ENCODE measurements at places on chromosomes 5 and 9.

- DNase-seq = no peak
These were observed 53.7 kb downstream of the MARCHF3 start for GRCh38 chr5:126976520-126977172.

DNA sequence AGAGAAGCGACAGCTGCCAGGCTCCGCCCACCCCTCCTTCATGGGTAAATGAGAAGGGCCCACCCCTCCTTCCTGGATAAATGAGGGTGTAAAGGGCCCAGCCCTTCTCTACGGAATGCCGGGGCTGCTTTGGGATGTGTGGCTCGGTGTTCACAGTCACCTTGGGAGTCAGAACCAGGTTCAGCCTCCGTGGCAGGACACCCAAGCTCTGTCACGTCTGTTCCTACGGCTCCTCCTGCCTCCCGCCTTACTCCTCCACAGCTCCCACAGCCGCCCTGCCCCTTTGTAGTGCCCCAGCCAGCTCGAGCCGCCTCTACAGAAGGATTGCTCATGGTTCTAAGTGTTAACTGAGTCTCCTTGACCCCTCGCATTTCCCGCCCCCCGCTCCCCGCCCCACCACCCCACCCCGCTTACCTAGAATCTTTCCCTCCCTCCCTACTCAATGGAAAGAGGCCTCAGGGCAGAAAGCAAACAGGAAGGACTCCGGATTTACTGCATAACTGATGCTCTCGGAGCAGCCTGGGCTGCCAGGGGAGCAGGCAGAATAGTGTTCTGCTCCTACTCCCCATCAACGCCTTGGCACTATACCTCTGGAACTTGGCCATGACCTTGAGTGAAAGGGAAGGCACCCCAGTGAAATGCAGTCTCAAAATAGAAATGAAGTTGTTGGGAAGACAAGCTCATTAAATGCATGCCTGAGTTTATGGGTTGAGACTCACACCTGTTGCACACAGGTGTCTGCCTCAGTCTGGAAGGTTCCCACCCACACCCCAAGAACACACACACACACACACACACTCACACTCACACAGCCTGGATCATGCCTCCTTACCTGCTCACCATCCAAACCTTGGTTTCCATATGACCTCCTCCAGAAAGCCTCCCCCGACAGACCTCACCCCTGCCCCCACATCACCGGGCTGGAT, 59.6 kb downstream of the NEURL1B start:
- DNase-seq = no peak

DNA sequence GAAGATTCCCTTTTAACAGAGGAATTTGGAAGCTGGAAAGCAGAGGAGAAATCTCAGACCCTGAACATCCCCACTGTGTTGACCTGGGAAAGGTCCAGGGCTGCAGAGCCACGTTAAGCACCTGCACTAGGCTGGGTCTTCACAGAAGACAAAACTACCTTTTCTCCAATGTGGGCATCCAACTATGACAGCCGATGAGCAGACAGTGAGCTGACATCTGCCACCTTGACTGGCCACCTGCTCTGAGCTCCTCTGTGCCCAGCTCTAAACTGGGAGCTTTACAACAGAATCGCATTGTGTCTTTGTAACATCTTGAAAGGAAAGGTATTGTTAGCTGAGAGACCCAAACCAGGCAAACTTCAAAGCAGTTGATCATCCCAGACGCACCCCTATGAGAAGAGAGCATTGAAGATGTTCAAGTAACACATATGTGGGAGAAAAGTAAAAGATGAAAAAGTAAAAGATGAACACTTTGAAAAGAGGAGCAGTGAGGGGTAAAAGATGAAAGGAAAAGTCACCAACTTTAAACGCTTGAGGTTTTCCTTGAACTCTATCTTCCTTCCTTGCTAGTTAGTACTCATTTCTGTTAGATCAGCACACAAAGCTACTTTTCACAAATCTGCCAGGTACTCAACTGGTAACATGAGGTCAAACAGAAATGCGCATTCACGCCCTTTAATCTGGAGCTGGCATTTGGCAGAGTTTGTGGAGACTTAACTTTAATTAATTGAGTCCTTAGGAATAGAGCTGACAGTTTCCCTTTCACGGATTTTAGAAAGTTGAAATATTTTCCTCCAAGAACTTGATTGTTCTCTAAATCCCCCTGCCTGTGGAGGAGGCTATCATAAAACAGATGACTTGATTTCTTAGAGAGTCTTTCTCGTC, 53.2 kb upstream of the CTXN3 start:
- no peak for DNase-seq

- DNase-seq = no peak
These were observed 26.6 kb downstream of the RUSC2 start for GRCh38 chr9:35516479-35516878.

GRCh38 chr5:133967124-133967523, 1.3 kb downstream of the C5orf15 start:
- DNase-seq = no peak

DNA sequence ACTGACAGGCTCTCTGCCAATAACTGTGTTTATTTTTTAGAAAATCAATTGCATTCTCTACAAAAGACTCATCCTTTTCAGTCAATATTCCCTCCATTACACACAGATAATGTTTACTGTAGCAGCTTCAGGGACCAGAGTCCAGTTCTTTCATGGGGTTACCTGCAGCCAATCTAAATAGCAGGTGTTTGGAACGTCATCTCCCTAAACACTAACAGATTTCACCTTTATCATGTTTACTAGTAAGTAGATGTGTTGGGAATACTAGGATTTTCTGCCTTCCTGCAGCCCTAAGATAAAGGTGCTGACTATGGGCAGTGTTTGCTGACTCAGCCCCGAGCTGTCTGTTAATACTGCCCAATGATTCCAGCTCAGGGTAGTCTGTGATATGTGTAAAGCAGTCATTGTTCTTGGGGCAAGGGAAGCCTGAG, 447.0 kb downstream of the KIF4B start:
- DNase-seq = no peak

DNA sequence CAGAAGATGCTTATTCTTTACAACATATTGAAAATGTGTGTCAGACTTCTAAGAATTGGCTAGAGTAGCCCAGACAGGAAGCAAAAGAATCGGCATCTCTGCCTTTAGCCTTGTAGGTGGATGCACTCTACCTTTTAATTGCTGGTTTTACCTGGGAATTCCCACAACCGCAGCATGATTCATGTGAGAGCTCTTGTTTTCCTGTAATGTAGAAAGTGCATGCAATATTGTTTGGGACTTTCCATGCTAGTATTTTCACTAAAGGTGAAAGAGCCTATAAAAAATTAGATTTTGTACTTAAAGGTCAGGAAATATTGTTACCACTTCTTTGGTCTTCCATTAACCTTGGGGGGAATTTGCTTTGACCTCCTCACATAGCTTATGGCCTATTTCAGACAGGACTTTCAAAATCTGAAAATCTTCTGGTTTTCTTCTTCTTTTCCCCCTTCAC, 89.8 kb downstream of the NTRK2 start:
- DNase-seq = no peak

- no peak for DNase-seq
These were observed 90.2 kb downstream of the SAXO1 start for GRCh38 chr9:18942801-18943200.

GRCh38 chr5:166431456-166431855, 1860.0 kb upstream of the WWC1 start:
- DNase-seq = no peak

DNA sequence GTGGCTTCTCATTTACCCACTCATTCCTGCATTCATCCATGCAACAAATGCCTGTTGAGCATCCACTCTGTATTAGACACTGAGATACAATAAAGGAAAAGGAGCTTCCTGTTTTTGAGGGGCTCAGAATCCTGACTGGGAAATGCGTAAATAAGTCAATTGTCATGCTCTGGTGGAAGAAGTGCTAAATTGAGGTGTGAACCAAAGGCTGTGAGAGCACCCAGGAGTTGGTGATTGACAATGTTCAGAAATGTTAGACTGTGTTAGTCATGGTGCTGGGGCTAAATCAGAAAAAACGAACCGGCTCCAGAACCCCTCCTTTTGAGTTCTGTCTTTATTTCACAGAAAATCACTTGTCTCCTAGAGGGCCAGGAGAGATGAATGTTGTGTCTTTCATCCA, 558.6 kb upstream of the SGCD start:
- DNase-seq = no peak

DNA sequence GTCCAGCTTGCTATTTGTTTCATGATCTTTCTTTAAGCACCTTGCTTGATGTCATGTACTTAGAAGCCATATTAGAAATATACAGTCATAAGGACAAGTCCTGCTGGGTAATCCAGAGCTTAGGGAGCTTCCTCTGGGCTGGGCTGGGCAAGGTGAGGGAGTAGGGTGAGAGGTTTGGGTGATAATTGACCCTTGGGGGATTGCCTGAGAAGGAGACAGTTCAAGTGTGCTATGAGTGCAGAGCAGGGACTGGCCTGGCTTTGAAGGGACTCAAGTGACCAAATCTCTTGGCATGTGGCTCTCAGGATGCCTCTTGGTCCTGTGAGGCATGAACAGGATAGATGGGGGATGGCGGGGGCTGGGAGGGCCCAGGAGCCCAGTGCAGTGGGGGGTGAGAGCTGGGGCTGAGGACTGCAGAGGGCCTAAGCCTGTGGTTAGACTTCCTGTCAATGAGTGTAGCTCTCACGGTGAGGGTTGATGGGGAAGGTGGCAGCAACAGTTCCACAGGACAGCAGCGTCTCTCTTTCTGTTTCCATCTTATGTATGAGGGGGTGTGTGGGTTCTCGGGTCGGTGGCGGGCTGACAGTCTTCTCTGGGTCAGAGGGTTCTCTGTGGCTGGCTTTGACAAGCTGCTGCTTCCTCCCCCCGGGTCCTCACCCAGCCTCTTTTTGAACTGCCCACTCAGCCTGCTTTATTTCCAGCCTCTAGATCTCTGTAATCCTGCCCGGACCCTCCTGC, 53.5 kb downstream of the RGS3 start:
- no peak for DNase-seq

All from HEK293T (cell line).